ENCODE measurements at places on chromosomes 1 and 21.
A peak's percentile ranks its signal among the peaks of the same experiment; 100 is the strongest.

DNA sequence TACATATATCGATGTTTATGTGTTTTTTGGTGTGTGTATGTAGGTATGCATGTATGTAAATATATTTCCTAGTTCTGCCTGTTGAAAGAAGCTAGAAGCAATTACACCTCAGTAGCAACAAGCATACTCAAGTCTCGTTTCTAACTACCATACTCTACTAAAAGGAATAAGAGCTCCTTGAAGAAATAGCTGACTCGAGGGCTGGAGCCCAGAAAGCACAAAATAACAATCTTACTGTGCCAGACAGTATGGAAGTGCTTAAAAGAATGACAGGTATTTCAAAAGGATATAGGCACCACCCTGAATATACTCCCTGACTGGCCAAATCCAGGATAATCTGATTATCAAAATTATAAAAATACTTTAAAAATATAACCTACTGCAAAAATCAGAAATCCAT, 23.2 kb downstream of the FUBP1 start:
- DNase-seq: no peak

DNA sequence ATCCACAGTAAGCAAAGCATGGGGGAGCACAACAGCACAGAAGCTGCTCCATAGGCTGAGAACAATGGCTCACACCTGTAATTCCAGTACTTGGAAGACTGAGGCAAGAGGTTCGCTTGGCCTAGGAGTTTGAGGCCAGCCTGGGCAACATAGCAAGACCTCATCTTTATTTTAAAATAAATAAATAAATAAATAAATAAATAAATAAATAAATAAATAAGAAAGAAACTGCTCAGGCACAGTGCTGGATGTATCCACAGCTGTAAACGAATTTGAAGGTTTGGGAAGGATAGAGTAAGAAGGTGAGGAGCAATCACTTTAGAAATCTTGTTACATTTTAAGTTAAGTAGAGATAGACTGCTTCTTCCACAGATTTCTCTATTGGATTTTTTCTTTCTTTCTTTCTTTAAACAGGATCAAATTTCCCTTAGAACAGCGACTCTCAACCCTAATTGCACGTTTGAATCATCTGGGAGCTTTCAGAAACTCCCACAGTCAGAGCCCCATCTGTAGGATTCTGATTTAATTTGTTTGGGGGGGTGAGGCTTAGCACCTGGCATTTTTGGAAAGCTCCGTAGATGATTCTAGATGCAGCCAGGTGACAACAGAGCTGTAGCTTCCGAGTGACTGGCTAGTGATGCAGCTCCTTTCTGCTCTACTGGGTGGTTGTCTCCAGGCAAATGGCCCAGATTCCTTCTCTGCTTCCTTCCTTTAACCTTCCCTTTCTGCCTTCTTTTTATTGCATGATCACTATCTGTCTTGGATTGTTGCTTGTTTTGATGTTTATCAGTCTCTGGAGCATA, 53.5 kb downstream of the S1PR1 start:
- no peak for DNase-seq

- DNase-seq: no peak
Measured at GRCh38 chr1:18614069-18614735, 16.4 kb upstream of the PAX7 start.

DNA sequence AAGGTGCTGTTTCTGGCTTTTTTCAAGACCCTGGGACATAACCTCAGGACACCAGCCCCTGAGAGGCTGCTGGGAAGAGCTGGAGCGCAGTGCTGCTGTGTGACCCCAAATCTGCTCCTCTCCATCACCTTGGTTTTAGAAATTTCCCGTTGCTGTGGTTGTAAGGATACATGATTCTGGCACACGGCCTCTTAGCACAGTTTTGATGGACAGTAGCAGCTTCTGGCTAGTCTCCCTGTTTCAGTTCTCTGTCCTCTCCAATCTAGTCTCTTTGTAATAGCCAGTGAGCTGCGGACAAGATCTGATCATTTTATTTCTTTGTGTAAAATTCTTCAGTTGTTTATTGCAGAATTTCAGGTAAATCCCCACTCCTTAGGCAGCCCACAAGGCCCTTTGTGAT, 3.1 kb downstream of the CLIC6 start:
- no peak for DNase-seq

GRCh38 chr21:26784974-26785373, 60.2 kb downstream of the ADAMTS1 start:
- DNase-seq: no peak

DNA sequence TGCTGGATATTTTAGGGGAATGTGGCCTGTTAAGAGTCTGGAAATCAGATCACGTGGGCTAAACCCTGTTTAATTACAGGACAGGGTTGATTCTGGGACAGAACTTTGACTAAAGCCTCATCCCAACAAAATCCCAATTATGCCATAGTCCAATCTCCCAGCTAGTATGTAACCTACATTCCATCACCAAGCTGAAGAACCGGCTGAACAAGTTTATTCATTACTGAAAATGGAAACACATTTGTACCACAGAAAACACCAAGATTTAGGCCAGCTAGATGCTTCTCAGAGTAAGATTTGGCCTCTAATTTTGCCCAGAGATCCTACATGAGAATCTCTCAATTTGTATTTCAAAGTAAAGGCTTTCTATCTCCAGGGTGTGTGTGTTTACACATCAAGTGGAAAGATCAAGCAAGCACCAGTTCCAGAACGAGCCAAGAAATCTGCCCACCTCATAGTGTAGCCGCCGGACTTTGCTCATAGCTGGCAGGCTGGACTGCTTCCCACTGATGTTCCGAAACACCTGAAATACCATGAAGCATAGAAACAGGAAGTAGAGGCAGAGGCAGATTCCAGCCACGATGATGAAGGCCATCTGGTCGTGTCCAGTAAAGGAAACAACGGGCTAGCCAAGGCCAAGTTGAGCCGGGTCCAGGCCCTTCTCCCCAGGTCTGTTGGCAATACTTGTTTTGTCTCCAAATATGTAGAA, 86.8 kb downstream of the WLS start:
- DNase-seq: no peak

GRCh38 chr1:230548997-230549396, 93.3 kb upstream of the COG2 start:
- no peak for DNase-seq

GRCh38 chr1:17118706-17119075, 560 bp downstream of the PADI2 start:
- no peak for DNase-seq

- peak; percentile 26 for DNase-seq
Measured at GRCh38 chr1:56472860-56473259, 106.5 kb downstream of the PLPP3 start.

Data from GF-D8 (cell line).